ENCODE measurements at places on chromosomes 6 and 20. TPM values are rescaled to one million over a fixed set of nuclear protein-coding genes. Genes with fewer than 3 reads are reported as not detected.

Gene BTN1A1
- total RNA-seq, result not detected

DNA sequence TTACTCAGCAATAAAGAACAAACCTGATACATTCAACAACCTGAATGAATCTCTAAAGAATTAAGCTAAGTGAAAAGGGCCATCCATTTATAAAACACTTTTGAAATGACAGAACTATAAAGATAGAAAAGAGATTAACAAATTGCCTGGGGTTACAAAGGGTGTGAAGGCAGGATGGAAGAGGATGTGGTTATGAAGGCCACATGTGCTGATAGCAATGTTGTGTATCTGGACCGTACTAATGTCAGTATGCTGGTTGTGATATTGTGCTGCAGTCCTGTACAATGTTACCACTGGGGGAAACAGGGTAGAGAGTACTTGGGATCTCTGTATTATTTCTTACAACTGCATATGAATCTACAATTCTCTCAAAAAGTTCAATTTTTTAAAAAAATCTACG lies 36.4 kb downstream of the ELOVL5 start:
- H3K4me1 ChIP-seq, result peaks cover 97% of the 10 kb centered on the region
- peak overlapping the region; percentile 66 for H3K4me3 ChIP-seq
- no peaks in the 10 kb centered on the region for H3K36me3 ChIP-seq
- peak overlapping the region; percentile 75 for H3K27ac ChIP-seq

Gene MUC21
- not detected for total RNA-seq

Gene CD109
- 1.3 TPM for total RNA-seq

GRCh38 chr6:46876126-46876525 lies 45.6 kb downstream of the ADGRF5 start:
- no peaks in the 10 kb centered on the region for H3K4me1 ChIP-seq
- H3K36me3 ChIP-seq, result no peaks in the 10 kb centered on the region
- no peak for DNase-seq
- no peaks in the 10 kb centered on the region for H3K27me3 ChIP-seq
- no peak overlapping the region for H3K4me3 ChIP-seq

DNA sequence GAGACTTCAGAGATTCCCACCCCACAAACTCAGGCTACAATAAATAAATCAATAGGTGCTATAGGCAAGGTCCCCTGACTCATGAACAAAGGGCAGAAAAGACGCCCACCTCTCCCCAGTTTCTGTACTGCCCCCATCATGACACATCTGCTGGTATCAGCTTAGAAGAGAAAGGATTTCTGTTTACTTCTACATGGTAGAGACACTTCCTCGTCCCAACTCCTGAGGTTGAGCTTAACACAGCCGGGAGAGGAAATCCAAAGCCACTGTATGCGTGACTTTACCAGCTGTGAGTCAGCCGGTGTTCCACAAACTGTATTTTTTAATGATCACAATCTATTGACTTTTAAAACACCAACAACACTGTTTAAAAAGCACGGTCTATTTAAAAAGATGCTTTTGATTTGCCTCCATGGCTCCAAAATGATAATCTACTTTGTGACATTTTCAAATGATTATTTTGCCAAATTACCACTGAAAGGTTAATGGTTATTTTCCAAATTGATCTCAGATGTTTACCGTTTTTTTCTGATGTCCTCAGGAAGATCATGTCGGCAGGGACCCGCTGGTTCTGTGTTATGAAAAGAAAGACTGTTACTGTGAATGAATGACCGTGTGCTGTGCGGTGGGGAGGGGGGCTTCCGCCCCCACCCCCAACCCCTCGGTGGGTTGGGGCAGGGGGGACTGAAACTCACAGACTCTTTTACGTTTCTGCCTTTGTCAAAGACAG lies 72.5 kb downstream of the ATP9A start:
- no peaks in the 10 kb centered on the region for H3K4me1 ChIP-seq
